Stimulated activated CD4-positive, alpha-beta T cell treated with anti-CD3 and anti-CD28 coated beads, Interleukin-12 subunit alpha, Interleukin-12 subunit beta, amount 100 ng/mL, for 4 hours (primary cell): ENCODE measurements at places on chromosomes 6 and 20.
A peak's percentile ranks its signal among the peaks of the same experiment; 100 is the strongest.

- DNase-seq: no peak
Observed at GRCh38 chr6:40874495-40874894, 164.5 kb downstream of the UNC5CL start.

DNA sequence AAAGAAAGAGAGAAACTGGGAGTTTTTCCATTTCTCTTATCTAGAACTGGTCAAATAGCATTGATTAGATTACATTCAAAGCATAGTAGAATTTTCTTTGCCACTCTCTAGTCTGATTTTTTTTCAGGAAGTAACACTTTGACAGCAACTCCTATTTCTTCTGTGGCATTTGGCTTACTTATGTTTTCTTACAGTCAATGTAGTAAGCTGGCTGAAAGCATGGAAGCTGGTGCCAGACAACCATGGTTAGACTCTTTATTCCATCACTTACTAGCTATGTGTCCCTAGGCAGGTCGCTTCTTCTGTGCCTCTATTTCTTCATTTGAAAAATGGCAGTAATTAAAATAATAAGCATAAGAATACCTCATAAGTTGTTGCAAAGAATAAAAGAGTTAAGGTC is 54.2 kb upstream of the OPRM1 start:
- DNase-seq: no peak

- DNase-seq: no peak
Observed at GRCh38 chr6:133288662-133289061, 47.5 kb downstream of the EYA4 start.

- DNase-seq: no peak
Observed at GRCh38 chr6:63635215-63635587, 401 bp upstream of the PHF3 start.

DNA sequence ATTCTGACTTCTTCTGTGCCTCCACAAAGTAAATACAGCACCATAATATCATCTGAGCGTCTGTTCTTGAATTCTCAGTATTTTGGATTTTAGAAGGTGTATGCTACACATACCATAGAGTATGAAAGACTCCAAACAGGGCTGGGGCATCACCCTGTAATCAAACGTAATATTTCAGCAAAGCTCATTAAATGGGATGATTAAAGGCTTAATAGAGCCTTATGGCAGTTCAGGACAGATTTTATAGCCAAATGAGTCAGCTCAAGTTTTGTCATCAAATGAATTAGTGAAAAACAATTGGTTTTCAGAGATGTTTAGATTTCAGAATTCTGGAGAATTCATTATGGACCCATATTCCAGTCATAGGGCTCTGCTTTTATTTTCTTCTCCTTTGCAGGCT is 68.9 kb downstream of the TULP4 start:
- DNase-seq: no peak

GRCh38 chr6:110357664-110358552 is at the start of gene METTL24:
Gene METTL24, minus strand, starts transcription at chr6:110358349. Its CDS starts 77 bp downstream, at chr6:110358272.
- peak; percentile 4 for DNase-seq

DNA sequence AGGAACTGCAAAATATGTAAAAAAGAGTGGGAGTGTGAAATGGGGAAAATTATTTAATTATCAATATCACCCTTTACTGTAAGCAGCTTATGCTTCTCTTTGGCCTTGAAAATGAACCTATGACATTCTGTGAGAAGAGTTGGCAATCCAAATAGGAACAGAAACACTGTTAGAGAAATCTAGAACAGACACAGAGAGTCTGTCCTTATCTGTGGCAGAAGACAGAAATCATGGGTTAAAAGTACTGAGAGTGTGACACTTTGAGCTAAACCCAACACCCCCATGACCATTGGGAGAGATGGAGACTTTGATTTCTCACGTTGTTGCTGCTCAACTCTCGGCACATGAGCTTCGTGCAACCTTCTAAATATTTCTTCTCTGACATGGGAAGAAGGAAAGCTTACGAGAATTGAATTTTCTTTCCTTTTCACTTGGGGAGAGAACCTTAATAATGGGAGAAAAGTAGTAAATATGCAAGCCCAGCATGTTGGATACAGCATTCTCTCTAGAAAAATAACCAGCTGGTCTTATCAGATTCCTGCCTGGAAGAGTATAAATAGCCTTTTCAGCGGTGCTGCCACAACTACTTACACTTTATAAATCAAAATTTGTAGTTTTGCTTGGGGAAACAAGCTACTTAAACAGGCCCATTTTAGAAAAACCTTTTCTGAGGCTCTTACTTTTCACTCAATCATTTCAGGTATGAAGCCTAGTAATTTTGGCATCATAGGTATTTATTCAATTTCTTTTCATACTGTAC is 49.4 kb upstream of the NOX3 start:
- DNase-seq: no peak
